ENCODE measurements at places on chromosomes 13 and 19.

DNA sequence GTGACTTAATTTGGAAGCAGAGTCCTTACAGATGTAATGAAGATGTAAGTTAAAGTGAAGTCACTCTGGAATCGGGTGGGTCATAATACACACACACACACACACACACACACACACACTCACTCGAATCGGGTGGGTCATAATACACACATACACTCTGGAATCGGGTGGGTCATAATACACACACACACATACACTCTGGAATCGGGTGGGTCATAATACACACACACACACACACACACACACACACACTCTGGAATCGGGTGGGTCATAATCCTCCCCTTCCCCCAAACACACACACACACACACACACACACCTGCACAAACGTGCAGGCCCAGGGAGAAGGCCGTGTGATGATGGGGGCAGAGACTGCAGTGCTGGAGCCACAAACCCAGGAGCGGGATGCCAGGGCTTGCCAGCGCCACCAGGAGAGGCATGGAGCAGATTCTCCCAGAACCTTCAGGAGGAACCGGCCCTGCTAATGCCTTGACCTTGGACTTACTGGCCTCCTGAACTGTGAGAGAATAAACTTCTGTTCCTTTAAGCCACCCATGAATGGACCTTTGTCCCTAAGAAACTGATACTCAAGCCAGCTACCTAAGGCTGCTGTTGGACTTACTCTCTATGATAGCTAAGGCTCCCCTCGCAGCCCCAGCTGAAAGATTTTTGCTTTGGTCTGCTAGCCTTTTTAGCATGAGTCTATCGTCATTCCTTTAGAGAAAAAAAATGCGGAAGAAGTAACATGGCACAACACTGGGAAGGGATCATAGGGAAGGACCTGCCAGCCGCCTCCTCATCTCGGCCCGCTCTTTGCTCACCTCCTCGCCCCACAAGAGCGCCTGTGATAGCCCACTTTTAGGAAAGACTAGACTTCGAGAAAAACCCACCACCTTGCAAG lies 136.2 kb upstream of the RNF113B start:
- peak; percentile 28 for DNase-seq

DNA sequence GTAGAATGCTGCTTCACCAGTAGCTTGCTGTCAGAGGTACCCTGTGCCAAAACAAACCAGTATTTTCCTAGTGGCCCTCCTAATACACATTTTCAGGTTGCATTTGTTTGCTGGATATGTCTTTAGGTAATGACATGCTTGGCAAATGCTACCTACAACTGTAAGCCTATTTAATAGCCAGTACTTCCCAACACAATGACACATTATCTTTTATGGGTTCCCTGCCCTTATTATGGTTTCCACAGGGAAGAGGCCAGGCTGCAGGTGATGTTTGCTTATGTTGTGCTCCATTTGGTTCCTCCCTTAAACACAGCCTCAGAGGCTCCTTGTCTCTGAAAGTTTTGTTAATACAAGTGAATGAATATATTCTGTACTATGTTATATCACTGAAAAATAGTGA lies 24.7 kb downstream of the FRY start:
- no peak for DNase-seq

DNA sequence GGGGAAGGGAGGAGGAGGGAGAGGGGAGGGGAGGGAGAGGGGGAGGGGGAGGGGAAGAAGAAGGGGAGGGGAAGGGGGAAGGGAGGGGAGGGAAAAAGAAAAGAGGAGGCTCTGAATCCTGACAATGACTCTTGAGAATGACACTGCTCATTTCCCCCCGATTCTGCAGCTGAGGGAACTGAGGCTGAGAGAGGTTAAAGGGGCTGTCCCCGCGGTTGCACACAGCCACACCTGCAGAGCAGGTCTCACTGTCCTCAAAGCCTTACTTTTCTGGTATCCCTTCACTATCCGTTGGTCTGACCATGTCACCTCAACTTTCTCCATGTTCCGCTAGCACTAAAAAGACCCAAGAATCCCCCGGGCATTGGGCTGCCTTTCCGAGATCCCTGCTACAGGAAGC lies 35.4 kb downstream of the CYP4F2 start:
- no peak for DNase-seq

DNA sequence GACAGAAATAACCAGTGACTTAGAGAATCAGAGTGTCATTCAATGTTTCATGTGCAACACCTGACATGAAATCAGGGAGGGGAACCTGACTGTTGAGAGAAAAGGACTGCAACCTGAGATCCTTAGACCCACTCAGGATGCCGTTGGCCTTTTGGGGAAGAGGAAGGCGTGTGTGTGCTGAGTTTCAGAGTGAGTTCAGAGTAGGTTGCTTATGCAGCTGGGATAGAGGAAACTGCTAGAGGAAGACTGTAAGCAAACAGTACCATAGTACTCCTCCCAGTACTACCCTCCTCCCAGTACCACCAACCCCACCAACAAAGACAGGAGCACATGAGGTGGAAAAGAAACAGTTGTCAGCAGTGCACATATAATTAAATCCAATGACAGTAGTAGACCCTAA lies 63.7 kb downstream of the KL start:
- no peak for DNase-seq

GRCh38 chr19:33064792-33065550 lies at the start of gene RHPN2:
Gene RHPN2 (minus strand): TSS chr19:33064888. CDS start chr19:33064852, 36 bp downstream.
- DNase-seq, result peak; percentile 43

- no peak for DNase-seq
Observed at GRCh38 chr13:65472336-65472735, 1757.8 kb downstream of the PCDH9 start.

GRCh38 chr19:33620611-33621010 lies 1.1 kb upstream of the CHST8 start:
- DNase-seq, result no peak

- no peak for DNase-seq
Observed at GRCh38 chr13:49254007-49254406, 6.3 kb downstream of the CDADC1 start.

DNA sequence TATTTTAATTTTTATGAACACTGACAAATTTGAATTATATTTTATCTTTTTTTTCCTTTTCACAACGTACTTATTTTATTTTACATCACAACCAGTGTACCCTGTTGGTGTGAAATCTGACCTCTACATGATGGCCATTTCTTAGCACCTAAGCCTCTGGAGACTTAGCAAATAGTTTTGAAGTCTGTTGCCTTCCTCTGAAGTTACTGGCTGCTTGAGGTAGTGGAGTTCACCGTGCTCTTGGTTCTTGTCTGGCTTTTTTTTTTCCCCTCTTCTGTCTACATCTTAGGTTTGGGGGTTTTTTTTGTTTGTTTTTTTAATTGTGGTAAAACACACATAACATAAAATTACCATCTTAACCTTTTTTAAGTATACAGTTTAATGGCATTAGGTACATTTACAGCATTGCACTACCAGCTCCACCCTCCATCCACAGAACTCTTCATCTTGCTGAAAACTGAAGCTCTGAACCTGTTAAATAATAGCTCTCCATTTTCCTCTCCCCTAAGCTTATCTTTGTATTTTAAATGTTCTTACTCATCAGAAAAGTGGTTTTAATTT lies 94.1 kb upstream of the MLNR start:
- no peak for DNase-seq

- DNase-seq, result no peak
Observed at GRCh38 chr19:49863254-49863934, 4.0 kb downstream of the PNKP start.

DNA sequence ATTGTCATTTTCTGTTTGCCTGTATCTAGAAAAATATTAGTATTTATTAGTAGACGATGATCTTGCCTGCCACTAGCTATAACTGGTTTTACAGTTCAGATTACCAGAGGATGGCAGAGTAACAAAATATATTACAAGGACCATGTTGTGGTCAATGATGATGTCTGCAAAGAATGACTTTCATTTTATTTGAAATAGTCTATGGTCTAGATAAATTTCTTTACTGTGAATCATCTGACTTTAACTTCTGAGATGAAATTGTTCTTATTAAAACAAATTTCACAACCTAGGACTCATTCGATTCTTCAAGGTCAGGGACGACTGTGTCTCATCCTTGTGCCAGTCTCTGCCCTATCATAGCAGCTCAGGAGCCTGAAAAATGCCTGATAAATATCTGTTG lies 637.8 kb upstream of the KLF12 start:
- DNase-seq, result no peak

GRCh38 chr19:925526-926322 lies at the start of gene ARID3A:
Gene ARID3A (plus strand): TSS chr19:926035. CDS start chr19:929529, 3,494 bp downstream.
- DNase-seq, result peak; percentile 82

- DNase-seq, result no peak
Observed at GRCh38 chr19:54432144-54432738, 16.8 kb upstream of the LENG8 start.

- peak; percentile 9 for DNase-seq
Observed at GRCh38 chr13:50309882-50310594, 294.8 kb downstream of the KCNRG start.

GRCh38 chr13:111952032-111952431 lies 114.9 kb upstream of the SOX1 start:
- DNase-seq, result no peak

DNA sequence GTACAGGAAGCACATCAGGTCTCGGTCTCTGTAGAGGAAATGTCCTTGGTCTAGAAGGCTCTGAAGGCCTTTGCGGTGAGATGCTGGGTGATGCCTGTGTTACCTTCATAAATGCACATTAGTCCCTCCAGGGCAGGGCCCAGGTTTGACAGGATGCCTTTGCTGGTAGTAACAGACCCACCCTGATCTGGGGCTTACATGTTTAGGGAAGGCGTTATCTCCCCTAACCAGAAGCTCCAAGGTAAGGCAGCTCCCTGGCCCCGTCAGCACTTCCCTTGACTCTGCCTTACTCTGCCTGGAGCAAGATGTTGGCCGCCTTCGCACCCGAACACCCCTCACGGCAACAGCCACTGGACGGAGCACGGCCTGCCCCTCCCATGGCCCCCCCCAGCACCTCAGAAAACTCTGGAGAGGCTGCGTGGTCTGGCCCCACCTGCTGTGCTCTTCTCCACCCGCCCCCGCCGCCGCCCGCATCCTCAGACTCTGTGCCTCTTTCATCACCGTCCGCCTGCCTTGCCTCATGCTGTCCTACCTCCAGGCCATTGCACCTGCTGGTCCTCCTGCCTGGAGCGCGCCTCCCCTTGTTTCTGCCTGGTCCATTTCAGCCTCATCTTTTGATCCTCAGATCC lies 9.1 kb downstream of the AP2A1 start:
- DNase-seq, result no peak

DNA sequence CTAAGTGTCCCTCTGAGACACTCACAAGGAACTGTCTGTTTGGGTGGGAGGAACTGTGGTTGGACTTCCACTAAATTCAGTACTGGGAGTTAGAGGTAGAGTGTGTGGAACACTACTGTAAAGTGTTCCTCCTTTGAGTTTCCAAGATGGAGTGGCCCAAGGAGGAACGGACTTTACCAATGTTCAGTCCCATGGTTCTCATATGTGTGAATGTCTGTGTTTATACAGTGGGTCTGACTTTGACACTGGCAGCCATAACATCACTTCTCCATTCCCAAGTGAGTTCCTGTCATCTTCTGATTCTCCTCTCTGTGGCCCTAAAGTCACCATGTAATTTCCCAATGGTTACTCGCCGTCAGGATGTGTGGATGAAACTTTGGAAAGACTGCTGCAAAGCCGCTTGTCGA lies 136.8 kb upstream of the SERP2 start:
- no peak for DNase-seq

DNA sequence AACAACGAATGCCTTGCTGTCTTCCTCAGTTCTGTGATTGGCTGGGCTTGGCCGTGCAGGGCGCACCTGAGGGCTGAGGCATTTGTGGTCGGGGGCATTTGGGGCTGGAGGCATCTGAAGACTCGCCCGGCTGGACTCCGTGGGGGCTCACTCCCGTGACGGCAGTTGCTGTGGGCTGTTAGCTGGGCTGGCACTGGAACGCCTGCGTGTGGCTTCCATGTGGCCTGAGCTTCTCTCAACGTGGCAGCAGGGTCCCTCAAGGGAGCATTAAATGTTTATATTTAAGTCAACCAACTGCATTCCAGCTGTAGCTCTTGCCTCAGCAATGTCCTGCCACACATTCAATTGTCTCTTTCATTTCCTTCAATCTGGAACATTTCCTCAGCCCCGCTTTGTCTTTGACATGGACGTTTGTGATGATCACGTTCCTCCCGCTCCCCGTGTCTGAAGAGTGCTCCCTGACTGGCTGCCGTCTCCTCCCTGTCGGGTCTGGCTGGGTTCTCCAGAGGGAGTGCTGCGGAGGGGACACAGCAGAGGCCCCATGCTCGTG lies 21.0 kb downstream of the CCDC8 start:
- no peak for DNase-seq

DNA sequence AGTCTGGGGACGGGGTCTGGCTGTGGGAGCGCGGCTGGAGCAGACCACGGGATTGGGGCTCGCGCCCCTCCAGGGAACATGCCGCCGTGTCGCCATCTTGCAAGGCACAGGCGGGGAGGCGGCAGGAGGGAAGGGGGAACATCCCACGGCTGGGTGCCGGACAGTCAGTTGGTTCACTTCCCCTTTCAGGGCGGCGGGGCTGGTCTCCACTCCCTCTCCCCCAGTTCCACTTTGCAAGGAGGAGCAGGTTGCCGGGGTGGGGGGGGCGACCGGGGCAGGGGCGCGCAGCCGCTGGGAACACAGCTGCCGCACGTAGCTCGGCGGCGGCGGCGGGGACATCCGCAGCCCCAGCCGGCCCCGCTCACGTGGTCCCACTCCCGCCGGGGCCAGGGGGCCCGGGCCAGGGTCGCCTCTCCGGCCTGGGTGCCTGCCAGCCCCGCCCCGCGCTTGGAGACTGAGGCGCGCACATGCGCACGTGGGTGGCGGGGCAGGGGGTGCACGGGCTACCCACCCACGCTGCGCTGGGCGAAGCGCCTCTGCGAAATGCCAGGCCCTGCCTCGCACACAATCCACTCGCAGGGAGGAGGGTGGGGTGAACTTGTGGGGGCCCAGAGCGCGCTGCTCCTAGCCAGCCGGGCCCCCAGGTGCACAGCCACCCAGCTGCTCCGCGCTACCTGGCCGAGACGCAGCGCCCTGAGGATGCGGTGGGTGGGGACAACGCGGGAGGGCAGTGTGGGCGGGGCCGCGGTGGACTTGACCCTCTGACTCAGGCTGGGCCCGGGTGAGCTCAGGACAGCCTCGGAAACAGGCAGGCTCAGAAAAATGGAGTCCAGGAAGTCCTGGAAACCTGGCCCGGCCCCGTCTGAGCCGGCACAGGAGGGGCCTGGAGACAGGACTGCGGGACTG lies 6.4 kb downstream of the KLF16 start:
- DNase-seq, result peak; percentile 77

DNA sequence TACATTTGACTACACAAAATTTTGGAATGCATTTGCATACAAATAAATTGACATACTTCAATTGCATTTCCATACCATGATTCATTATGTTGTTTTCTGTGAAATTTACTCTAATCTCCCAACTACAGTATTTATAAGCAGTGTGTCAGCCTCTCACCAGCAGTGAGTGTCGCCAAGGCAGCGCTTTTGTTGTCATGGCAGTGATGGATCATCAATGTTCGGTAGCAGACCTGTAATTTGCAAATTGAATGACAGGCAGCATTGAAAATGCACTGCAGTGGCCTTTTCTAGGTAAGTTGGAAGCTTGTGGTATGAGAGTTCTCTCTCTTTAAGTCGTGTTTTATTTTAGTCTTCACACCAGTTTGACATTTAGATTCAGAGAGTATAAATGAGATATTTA lies 534.1 kb downstream of the PCDH17 start:
- DNase-seq, result no peak

- DNase-seq, result no peak
Observed at GRCh38 chr19:45769821-45770191, 754 bp upstream of the SIX5 start.

Data from HepG2 (cell line).